ENCODE measurements at places on chromosomes 6 and 20.

GRCh38 chr6:97462938-97463598 is 180.1 kb upstream of the MMS22L start:
- no peak overlapping the region for H3K4me3 ChIP-seq
- no peak overlapping the region for H3K27ac ChIP-seq
- no peaks in the 10 kb centered on the region for H3K36me3 ChIP-seq
- H3K27me3 ChIP-seq = peaks cover 5% of the 10 kb centered on the region

- no peaks in the 10 kb centered on the region for H3K36me3 ChIP-seq
- no peaks in the 10 kb centered on the region for H3K27me3 ChIP-seq
- H3K4me1 ChIP-seq = no peaks in the 10 kb centered on the region
- H3K27ac ChIP-seq = no peak overlapping the region
- no peak for DNase-seq
Measured at GRCh38 chr6:102759415-102759814, 1365.9 kb downstream of the GRIK2 start.

GRCh38 chr6:161104966-161105365 is 113.4 kb downstream of the MAP3K4 start:
- no peaks in the 10 kb centered on the region for H3K4me1 ChIP-seq
- peaks cover 98% of the 10 kb centered on the region for H3K36me3 ChIP-seq
- no peaks in the 10 kb centered on the region for H3K27me3 ChIP-seq

- H3K4me1 ChIP-seq = no peaks in the 10 kb centered on the region
- no peaks in the 10 kb centered on the region for H3K36me3 ChIP-seq
- H3K4me3 ChIP-seq = no peak overlapping the region
Measured at GRCh38 chr6:122696079-122696478, 83.4 kb upstream of the FABP7 start.

GRCh38 chr6:53119772-53120409 is 28.8 kb downstream of the GCM1 start:
- H3K27ac ChIP-seq = no peak overlapping the region
- no peak for DNase-seq
- no peaks in the 10 kb centered on the region for H3K36me3 ChIP-seq
- H3K4me1 ChIP-seq = no peaks in the 10 kb centered on the region
- H3K4me3 ChIP-seq = no peak overlapping the region
- H3K27me3 ChIP-seq = peaks cover 2% of the 10 kb centered on the region

DNA sequence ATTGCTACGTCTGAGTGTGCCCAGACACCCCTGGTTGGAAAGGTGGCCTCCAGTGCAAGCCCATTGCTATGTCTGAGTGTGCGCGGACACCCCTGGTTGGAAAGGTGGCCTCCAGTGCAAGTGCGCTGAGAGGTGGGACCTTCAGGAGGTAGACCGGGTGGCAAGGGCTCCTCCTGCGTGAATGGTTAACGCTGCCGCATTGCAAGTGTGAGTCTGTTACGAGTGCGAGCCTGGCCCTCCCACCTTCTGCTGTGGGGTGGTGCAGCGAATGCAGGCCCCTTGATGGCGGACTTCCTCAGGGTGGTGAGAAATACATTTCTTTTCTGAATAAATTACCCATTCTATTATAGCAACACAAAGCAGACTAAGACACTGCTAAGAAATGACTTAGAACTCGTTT is 208.8 kb downstream of the DLL1 start:
- no peak overlapping the region for H3K27ac ChIP-seq
- DNase-seq = peak; percentile 5
- H3K36me3 ChIP-seq = no peaks in the 10 kb centered on the region
- no peaks in the 10 kb centered on the region for H3K4me1 ChIP-seq
- H3K27me3 ChIP-seq = peaks cover 16% of the 10 kb centered on the region

Data from left ventricle myocardium inferior (tissue), 1 donor.